ENCODE measurements at places on chromosomes 6 and 20. TPM values are rescaled to one million over a fixed set of nuclear protein-coding genes. Genes with fewer than 3 reads are reported as not detected.

Gene FAM110A
- 5.4 TPM for total RNA-seq

Gene RAB23
- 21.4 TPM for total RNA-seq

Gene CLVS2
- total RNA-seq, result not detected

Gene C6orf163
- 3.9 TPM for total RNA-seq
